Gastroesophageal sphincter (tissue), 4 donors: ENCODE measurements at places on chromosomes 4 and X.

- ATAC-seq, result no peak
Observed at GRCh38 chrX:13620207-13620606, 32.7 kb upstream of the TCEANC start.

GRCh38 chr4:39865280-39865679 is 112.4 kb downstream of the PDS5A start:
- ATAC-seq, result no peak

DNA sequence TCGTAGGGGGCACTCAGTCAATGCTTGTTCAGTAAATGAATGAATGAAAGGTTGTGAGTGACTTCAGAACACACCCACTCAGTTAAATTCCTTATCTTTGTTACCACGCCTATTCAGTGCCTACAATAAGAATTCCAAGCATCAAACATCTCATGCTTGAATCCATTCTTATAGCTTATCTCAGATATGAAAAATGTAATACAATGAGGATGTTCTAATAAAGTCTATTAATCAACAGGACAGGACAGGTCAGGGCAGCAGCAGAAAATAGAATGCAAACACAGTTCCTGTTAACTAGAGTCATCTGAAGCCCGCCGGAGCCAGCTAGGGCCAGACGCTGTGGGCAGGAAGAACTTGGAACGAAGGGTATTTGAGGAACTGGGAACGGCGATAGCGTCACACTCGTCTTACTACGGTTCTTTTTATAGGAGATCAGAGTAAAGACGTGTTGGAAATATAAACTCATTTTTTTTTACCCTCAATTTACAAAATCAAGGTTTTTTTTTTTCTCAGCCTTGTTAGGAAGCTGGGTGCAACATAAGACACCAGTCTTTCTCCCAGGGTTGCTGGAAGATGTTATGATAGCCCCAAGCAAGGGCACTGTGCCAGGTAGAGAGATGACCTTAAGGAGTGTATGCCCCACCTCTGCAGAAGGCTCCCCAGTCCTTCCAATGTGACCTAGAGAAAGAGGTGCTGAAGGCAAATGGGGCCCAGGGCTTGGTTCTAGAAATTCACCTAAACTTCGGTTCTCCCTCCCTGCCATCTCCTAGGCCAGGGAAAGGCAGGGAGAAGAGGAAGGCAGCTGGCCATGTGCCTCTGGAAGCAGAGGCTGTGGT is 48.3 kb downstream of the SEL1L3 start:
- no peak for ATAC-seq

DNA sequence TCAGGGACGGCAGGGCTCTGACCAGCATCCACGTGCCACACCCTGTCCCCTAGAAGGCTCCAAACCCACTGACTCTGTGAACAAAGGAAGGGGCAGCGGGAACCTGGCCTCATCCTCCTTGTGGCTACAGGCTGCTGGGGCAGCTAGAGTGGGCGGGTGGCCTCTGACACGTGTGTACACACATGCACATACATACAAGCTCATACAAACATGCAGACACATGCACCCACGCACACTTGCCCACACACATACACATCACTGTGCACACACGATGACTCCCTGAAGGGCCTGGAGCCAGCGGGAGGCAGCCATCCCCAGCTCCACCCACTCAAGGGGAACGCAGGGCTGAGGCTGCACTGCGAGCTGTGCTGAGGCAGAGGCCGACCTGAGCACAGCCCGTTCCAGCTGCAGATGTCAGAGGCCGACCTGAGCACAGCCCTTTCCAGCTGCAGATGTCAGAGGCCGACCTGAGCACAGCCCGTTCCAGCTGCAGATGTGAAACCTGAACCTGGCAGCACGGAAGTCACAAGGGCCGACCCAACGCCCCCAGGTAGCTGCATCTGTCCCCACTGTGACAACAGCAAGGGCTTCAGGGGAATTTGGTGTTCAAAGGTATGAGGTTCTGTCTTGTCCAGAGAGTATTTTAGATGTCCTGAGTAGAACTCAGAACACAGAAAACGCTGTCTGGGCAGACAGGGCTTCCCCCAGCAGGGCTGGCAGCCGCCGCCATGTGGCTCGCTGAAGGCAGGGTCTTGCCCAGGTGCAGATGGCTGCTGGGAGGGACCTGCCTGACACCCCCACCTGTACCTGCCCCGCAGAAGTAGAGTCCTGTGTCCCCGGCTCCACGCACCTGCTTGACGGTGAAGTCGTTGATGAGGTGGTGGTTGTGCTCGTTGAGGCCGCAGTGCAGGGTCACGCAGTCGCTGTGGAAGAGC is 33.5 kb downstream of the CTBP1 start:
- ATAC-seq, result peak; percentile 49

GRCh38 chrX:78522601-78523000 is 136.5 kb downstream of the RTL3 start:
- ATAC-seq, result no peak

DNA sequence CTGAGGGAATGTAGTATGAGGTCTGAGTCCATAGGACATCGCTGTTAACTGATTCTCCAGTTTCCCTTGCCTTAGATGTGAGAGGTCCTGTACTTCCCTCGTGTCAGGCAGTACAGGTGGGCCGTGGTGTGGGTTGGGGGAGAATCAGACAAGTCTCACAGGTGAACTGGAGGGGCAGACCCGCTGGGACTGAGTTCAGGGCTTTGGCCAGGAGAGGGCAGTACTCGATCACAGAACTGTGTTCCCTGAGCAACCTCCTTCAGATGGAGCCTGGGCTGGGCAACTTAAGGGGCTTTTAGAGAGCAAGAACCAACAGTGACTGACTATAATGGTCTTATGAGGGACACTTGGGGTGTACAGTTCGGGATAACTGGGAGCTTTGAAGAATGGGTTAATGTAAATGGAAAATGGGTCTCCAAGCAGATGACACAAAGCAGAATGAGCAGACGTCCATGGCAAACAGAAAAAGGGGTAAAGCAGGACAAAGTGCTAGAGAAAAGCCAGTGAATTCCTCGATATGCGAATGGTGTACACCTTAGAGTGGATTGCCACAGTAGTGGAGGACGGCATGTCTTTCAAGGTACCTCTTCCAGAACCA is 83.6 kb downstream of the CCNG2 start:
- no peak for ATAC-seq
